Ascending aorta (tissue), 2 donors: ENCODE measurements at places on chromosomes 5 and 9.

DNA sequence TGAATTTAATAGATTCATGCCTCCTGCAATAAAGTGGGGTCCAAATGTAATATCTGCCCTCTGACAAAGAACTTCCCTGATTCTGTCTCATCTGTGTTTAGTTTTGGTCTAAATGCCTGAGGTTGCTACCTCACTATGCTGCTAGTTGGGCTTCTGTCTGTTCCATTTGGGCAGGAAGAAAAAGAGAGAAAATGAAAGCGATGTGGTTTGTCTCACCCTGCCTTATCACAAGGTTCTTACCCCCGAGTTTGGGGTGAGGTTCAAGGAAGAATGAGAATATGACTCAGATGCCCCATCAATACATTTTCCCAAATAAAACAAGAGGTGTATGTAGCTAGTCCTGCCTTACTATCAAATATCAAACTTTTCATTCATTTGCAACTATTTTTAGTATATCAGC is 132.1 kb upstream of the MTAP start:
- no peak overlapping the region for H3K27ac ChIP-seq
- no peak overlapping the region for H3K4me3 ChIP-seq
- H3K36me3 ChIP-seq = no peaks in the 10 kb centered on the region
- DNase-seq = no peak
- no peaks in the 10 kb centered on the region for H3K4me1 ChIP-seq

DNA sequence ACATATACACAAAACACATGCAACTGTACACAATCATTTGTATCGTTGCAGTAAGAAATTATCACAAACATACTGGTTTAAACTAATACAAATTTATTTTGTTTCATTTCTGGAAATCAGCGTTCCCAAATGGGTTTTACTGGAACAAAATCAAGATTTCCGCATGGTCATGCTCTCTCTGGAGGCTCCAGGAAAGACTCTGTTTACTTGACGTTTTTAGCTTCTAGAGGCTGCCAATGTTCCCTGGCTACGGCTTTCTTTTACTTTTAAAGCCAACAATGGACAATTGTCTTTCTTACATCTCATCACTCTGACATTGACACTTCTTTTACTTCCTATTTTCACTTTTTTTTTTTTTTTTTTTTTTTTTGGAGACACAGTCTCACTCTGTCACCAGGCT is 793.1 kb downstream of the CDH9 start:
- H3K27me3 ChIP-seq = no peaks in the 10 kb centered on the region
- H3K27ac ChIP-seq = no peak overlapping the region

DNA sequence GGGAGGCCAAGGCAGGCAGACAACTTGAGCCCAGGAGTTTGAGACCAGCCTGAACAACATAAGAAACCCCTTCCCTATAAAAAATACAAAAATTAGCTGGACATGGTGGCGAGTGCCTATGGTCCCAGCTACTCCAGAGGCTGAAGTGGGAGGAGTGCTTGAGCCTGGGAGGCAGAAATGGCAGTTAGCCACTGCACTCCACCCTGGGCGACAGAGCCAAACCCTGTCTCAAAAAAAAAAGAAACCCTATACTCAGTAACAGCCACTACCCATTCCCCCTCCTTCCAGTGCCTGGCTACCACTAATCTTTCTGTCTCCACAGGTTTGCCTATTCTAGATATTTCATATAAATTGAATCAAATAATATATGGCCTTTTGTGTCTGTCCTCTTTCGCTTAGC is 14.3 kb upstream of the SIL1 start:
- DNase-seq = no peak
- no peaks in the 10 kb centered on the region for H3K4me1 ChIP-seq
- H3K27me3 ChIP-seq = no peaks in the 10 kb centered on the region

- DNase-seq = no peak
- no peak overlapping the region for H3K4me3 ChIP-seq
- no peaks in the 10 kb centered on the region for H3K4me1 ChIP-seq
Observed at GRCh38 chr9:131310833-131311554, 21.5 kb downstream of the PLPP7 start.

DNA sequence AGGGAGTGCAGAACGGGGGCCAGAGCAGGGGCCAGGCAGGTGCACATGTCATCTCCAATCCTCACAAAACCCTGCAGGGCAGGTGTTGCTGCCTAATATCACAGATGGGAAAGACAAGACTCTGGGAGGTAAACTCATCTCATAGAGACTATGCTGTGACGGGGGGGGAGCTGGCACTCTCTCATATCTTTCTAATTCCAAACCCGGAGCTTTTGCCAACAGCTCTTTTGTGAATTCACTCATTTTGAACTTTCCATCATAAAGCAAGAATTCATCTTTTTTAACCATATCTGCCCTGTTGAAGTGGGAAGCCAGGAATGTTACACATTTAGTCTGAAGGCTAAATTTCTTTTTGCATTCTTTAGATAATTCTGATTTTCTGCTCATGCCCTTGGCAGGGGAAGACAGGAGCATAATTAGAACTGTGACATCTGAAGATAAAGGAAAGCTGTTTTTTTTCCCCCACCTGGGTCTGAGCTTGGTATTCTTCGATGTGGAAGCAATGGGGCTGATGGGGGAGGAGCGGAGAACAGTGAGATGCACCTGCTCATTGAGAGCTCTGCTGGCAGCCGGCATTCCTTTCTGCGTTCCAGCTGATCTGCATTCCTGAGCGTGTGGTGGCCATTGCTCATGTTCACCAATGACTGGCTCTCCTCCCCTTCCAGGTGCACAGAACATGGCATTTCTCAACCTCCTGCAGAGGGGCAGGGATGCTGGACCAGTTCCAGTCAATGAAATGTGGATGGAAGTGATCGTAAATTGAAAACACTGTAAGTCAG is 159.2 kb downstream of the NSG2 start:
- H3K4me1 ChIP-seq = no peaks in the 10 kb centered on the region
- H3K4me3 ChIP-seq = no peak overlapping the region
- no peak for DNase-seq
- H3K27me3 ChIP-seq = no peaks in the 10 kb centered on the region

DNA sequence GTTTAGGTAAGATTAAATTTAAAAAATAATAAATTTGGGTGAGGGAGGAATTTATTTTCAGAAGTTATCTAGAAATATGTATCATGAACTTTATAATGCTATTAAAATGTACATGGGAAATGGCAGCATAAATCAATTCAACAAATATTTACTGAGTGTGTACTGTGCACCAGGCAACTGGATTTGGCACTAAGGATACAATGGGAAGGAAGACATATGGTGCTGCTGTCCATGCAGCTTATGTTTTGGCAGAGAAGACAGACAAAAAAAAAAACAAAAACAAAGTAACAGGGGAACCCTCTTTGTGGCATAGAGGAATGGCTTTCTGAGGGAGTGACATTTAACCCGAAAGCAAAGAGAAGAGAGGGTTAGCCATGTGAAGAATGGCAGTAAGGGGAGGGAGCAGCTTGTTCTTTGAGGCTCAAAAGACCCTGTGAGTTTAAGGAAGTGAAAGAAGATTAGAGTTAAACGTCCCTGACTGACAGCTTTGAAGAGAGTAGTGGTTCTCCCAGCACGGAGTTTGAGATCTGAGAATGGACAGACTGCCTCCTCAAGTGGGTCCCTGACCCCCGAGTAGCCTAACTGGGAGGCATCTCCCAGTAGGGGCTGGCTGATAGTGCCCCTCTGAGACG is 23.9 kb downstream of the CNTRL start:
- no peak for DNase-seq
- H3K4me1 ChIP-seq = no peaks in the 10 kb centered on the region
- no peaks in the 10 kb centered on the region for H3K27me3 ChIP-seq
- no peak overlapping the region for H3K4me3 ChIP-seq
- H3K36me3 ChIP-seq = peaks cover 43% of the 10 kb centered on the region
- H3K27ac ChIP-seq = no peak overlapping the region

GRCh38 chr5:57932761-57933160 is 450.1 kb upstream of the ACTBL2 start:
- H3K4me1 ChIP-seq = no peaks in the 10 kb centered on the region
- no peaks in the 10 kb centered on the region for H3K27me3 ChIP-seq
- no peak overlapping the region for H3K4me3 ChIP-seq
- no peak for DNase-seq

- no peaks in the 10 kb centered on the region for H3K36me3 ChIP-seq
- DNase-seq = no peak
- no peaks in the 10 kb centered on the region for H3K27me3 ChIP-seq
Observed at GRCh38 chr5:140003519-140003918, 39.6 kb downstream of the NRG2 start.

DNA sequence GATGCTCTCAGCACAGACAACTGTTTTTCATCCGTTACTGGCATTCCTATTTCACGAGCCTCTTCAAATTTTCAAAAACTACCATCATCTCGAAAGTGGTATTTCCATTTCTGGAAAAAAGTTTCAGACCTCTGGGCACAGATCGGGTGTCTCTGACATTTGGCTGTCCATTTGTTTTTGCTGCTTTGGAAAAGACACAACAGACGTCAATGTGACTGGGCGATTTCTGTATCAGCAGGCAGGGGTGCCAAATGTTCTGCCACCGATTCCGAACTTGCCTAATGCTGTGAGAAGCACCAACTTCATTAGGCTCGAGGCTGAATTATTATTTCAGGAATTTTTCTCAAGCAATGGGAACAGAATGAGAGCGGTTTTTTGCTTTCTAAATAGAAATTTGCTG is 105.6 kb downstream of the ARSB start:
- H3K4me3 ChIP-seq = no peak overlapping the region
- no peak for DNase-seq
- no peaks in the 10 kb centered on the region for H3K36me3 ChIP-seq
- no peaks in the 10 kb centered on the region for H3K27me3 ChIP-seq

DNA sequence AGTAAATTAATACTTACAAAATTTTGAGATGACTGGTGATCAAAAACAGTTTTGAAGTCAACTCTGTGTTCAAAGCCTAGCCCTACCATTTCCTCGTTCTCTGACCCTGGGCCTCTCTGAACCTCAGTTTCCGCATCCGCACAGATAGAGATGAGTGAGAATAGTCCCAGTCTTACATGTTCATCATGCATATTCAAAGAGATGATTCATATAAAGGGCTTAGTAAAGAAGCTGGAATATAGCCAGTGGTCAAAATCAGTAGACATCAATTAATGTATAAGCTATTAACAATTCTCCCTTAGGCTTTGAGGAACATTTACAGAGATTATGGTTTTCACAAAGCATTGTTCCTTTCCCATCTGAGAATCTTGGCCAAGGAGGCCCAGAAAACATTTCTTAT is 250.6 kb downstream of the SPOCK1 start:
- H3K27ac ChIP-seq = no peak overlapping the region
- H3K4me3 ChIP-seq = no peak overlapping the region
- H3K27me3 ChIP-seq = no peaks in the 10 kb centered on the region
- no peak for DNase-seq
- H3K36me3 ChIP-seq = no peaks in the 10 kb centered on the region

DNA sequence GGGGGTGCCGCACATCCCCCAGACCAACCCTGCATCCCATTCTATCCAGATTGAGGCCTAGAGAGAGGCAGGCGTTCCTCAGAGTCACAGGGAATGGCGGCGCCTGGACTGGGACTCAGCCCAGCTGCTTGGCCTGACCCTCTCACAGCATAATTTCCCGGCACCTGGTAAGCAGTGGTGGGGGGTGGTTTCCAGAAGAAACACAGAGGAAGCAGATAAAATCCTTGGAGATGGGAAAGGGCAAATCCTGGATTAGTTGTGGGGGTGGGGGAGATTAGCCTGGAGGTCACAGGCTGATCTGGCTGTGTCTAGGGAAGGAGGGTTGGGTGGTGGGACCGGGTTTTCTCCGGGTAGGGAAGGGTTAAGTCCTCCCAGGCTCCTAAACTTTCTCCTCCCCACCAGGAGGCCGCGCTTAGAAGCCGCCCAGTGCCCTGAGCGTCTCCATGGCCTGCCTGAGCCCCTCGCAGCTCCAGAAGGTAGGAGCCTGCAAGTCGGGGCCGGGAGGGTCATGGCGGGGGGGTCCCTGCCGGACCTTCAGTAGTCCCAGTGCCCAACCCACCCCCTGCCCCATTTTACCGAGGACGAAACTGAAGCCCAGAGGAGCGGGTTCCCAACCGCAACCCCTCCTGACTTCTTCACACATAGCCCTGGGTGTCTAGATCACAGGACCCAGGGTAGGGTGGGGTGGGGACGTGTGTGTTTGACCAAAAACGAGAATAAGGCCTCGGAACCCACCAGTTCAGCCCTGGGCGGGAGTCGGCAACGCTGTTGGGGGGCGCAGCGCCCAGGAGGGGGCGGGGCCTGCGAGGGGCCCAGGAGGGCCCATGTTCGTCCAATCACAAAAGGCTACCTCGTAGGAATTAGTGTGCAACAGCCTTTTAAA is 1.3 kb downstream of the PHYHD1 start:
- peaks cover 21% of the 10 kb centered on the region for H3K4me1 ChIP-seq
- H3K36me3 ChIP-seq = peaks cover 18% of the 10 kb centered on the region
- H3K4me3 ChIP-seq = peak overlapping the region; percentile 59
- peak overlapping the region; percentile 95 for H3K27ac ChIP-seq
- DNase-seq = no peak

DNA sequence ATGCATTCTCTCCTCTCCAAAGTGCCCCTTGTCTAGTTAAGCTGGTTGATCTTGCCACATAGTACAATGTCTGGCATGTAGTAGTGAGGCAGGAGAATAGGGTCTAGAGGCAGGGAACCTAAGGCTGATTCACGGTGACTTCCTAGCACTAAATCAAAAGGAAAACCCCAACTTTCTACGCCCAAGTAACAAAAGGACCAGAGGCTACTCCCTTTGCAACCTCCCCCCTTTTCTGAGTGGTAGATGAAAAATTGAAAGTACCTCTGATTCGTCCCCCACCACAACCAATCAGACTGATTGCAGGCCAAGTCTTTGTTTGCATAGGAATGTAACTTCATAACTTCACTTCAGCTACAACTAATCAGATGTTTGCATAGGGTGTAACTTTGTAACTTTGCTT is 278.8 kb downstream of the PSAT1 start:
- H3K27me3 ChIP-seq = no peaks in the 10 kb centered on the region
- no peaks in the 10 kb centered on the region for H3K36me3 ChIP-seq
- no peaks in the 10 kb centered on the region for H3K4me1 ChIP-seq
- H3K27ac ChIP-seq = no peak overlapping the region
- no peak for DNase-seq

- H3K4me1 ChIP-seq = no peaks in the 10 kb centered on the region
- H3K27ac ChIP-seq = no peak overlapping the region
- no peaks in the 10 kb centered on the region for H3K27me3 ChIP-seq
- no peak overlapping the region for H3K4me3 ChIP-seq
Observed at GRCh38 chr5:12910641-12911040, 1006.4 kb upstream of the CTNND2 start.

DNA sequence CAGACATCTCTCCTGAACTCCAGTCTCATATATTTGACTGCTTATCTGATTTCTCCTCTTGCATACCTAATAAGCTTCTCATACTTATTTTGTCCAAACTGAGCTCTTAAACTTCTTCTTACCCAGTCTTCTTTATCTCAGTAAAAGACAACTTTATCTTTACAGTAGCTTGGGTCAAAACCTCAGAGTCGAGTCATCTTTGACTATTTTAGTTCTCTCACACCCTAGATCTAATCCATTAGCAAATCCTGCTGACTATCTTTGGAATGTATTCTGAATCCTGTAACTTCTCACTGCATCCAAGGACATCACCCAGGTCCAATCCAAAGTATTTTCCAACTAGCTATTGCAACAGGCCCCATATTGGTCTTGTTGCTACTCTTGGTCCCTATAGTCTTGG is 11.8 kb upstream of the JAK2 start:
- H3K27me3 ChIP-seq = no peaks in the 10 kb centered on the region
- no peaks in the 10 kb centered on the region for H3K36me3 ChIP-seq

GRCh38 chr9:87662808-87663528 is 63.0 kb upstream of the CTSL start:
- no peak overlapping the region for H3K27ac ChIP-seq
- DNase-seq = no peak
- no peaks in the 10 kb centered on the region for H3K27me3 ChIP-seq
- H3K36me3 ChIP-seq = no peaks in the 10 kb centered on the region
- no peak overlapping the region for H3K4me3 ChIP-seq

- H3K4me1 ChIP-seq = no peaks in the 10 kb centered on the region
- no peak overlapping the region for H3K4me3 ChIP-seq
- no peak for DNase-seq
- H3K36me3 ChIP-seq = peaks cover 12% of the 10 kb centered on the region
Observed at GRCh38 chr5:1498623-1499416, 24.9 kb downstream of the LPCAT1 start.
